ENCODE measurements at places on chromosomes 6 and 20.

- no peaks in the 10 kb centered on the region for H3K27me3 ChIP-seq
- DNase-seq, result no peak
Observed at GRCh38 chr6:145544041-145544440, 191.3 kb downstream of the EPM2A start.

DNA sequence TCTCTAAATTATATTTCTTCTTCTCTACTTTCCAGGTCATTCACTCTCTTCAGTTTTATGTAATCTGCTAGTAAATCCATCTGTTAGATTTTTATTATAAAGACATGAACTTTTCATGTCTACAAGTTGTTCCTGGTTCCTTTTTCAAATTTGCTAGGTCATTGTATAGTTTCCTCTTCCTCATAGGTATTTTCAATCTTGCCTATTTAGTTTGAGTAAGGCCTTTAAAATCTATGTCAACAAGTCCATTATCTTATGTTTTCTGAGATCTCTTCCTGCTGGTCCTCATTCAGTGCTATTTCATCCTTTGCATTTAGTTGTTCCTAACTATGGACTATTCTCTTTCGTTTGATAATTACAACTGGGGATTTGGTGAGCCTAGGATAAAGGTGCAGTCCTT is 11.0 kb downstream of the RRBP1 start:
- peaks cover 3% of the 10 kb centered on the region for H3K36me3 ChIP-seq
- H3K27me3 ChIP-seq, result no peaks in the 10 kb centered on the region
- no peak overlapping the region for H3K4me3 ChIP-seq
- peaks cover 25% of the 10 kb centered on the region for H3K4me1 ChIP-seq
- no peak for DNase-seq

- no peak overlapping the region for H3K4me3 ChIP-seq
- H3K27ac ChIP-seq, result no peak overlapping the region
- H3K27me3 ChIP-seq, result no peaks in the 10 kb centered on the region
- H3K4me1 ChIP-seq, result no peaks in the 10 kb centered on the region
Observed at GRCh38 chr6:81648502-81648901, 104.0 kb downstream of the TENT5A start.

- no peaks in the 10 kb centered on the region for H3K36me3 ChIP-seq
- no peak overlapping the region for H3K4me3 ChIP-seq
- no peak for DNase-seq
- H3K27ac ChIP-seq, result no peak overlapping the region
- H3K27me3 ChIP-seq, result no peaks in the 10 kb centered on the region
Observed at GRCh38 chr6:101226677-101227135, 166.8 kb upstream of the GRIK2 start.

- H3K27me3 ChIP-seq, result no peaks in the 10 kb centered on the region
- H3K4me3 ChIP-seq, result no peak overlapping the region
- no peak overlapping the region for H3K27ac ChIP-seq
Observed at GRCh38 chr20:9578594-9578993, 64.2 kb downstream of the LAMP5 start.

GRCh38 chr6:31336896-31337496 is 20.0 kb downstream of the HLA-B start:
- H3K36me3 ChIP-seq, result no peaks in the 10 kb centered on the region
- H3K4me3 ChIP-seq, result no peak overlapping the region
- H3K27me3 ChIP-seq, result no peaks in the 10 kb centered on the region
- H3K4me1 ChIP-seq, result no peaks in the 10 kb centered on the region
- DNase-seq, result no peak

DNA sequence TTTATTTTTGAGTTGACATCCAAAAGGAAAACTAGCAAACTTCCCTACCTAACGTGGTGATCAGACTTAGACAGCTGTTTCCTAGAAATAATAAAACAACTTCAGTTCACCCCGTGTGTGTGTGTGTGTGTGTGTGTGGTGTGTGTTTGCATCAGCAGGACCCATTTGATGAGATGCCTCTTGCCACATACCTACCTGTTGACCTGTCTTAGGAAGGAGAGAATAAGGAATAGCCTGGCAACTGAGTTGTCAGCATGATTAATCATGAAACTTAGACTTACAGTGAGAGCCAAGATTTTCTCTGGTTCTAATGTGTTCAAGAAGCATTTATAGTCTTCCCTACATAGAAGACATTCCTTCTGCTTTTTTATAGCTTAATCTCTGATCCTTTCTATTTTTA is 16.1 kb upstream of the PBOV1 start:
- H3K4me3 ChIP-seq, result no peak overlapping the region
- no peaks in the 10 kb centered on the region for H3K4me1 ChIP-seq
- no peak for DNase-seq
- H3K27ac ChIP-seq, result no peak overlapping the region
- H3K27me3 ChIP-seq, result no peaks in the 10 kb centered on the region
- no peaks in the 10 kb centered on the region for H3K36me3 ChIP-seq

- no peaks in the 10 kb centered on the region for H3K27me3 ChIP-seq
- no peaks in the 10 kb centered on the region for H3K4me1 ChIP-seq
- H3K36me3 ChIP-seq, result peaks cover 26% of the 10 kb centered on the region
Observed at GRCh38 chr20:3648951-3649350, 14.2 kb downstream of the GFRA4 start.

DNA sequence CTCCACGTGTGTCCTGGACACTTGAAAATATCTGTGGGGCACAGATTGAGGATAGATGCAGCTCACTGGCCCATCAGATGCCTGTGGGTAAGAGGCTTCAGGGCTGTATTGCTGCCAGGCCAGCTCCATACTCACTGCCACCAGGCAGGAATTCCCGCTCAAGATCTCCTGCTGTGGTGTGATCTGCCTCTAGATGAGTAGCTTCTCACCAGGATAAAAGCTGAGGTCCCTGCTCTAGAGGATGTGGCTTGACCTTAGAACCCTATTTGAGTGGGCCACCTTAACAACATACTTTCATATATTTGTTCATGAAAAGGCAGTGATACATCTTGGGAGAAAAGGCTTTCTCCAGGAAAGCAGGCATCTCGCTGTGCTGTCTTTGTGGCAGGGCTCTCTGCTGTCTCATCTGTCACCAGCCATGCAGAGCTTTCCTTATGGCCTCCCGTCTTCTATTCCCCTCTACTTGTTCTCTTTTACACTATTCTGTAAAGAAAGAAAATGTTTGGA is 165.7 kb upstream of the RNF217 start:
- H3K27me3 ChIP-seq, result no peaks in the 10 kb centered on the region
- no peaks in the 10 kb centered on the region for H3K4me1 ChIP-seq
- DNase-seq, result no peak
- no peaks in the 10 kb centered on the region for H3K36me3 ChIP-seq
- no peak overlapping the region for H3K27ac ChIP-seq

DNA sequence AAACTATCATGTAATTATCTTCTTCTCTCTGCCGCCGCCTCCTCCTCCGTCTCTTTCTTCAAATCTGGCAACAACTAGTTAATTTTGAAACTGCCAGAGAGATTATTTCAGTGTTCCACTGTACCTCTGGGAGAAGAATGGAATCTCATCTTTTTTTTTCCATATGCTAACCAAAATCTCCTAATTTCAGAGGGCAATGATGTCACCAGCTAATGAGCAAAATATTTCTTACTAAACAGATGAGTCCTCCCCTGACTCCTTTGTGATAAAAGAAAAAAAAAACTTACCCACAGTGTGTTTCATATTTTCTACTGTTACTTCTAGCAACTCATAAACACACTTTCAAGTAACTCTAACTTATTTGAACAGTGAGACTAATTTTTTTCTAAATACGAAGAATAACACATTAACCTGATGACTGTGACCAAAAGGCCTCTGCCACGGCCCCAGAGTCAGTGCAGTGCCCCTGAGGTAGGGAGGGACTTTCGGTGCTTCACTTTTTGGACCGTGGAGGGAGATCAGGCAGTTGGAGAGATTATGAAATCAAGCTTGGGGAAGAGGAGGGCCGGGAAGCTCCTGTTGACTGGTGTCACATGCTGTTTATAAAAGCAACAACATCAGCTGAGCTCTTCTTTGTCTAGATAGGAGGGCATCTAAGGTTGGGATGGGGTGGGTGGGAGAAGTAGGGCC is 159.6 kb downstream of the SASH1 start:
- peaks cover 13% of the 10 kb centered on the region for H3K4me1 ChIP-seq
- peak overlapping the region; percentile 57 for H3K4me3 ChIP-seq
- DNase-seq, result no peak

DNA sequence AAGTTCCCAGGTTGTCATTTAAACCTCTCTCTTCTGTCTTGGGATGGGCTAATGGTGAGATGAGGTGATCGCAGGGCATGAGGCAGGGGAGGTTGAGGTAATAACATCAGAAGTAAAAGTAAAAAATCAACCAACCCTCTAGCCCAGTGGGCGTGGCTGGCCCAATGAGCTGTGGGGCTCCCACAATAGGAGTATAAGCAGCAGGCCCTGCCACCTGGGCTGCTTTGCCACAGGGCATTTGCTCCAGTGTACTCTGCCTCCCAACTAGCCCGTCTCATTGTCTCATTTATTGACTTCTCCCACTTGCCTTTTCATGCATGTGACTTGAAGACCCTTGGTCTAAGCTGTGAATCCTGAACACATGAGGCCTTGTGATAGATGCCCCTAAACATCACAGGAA is 62.8 kb downstream of the PHACTR3 start:
- H3K4me3 ChIP-seq, result no peak overlapping the region
- no peaks in the 10 kb centered on the region for H3K27me3 ChIP-seq
- H3K4me1 ChIP-seq, result no peaks in the 10 kb centered on the region
- no peak for DNase-seq

DNA sequence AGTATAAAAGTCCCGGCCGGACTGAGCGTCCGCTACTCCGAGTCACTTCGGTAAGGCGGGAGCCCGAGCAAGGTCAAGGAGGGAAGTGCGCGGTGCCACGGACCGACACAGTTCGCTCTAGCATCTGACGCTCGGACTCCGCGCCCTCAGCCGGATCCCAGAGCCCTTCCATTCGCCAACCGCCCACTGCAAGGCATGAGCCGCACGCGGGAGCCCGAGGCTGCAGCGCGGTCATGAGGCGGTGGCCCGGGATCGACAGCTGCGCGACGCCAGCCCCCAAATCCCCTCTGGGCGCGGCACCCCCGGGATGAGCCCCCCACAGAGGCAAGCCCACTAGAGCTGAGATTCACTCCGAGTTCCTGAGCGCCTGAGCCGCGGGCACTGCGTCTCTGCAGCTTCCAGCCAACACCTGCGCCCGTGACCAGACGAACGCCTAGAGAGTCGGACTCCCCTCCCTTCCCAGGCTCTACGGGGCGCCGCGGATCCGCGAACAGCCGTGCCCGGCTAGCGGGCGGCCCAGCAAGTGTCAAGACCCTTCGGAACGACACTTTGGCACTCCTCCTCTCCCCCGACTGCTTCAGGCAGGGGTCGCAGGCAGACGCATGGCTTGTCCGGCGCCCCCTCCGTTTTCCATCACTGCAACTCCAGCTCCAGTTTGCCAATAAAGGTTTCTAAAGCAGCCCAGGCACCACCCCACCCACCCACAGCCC is 725 bp upstream of the ISM1 start:
- DNase-seq, result no peak
- peaks cover 8% of the 10 kb centered on the region for H3K27me3 ChIP-seq
- H3K4me1 ChIP-seq, result peaks cover 15% of the 10 kb centered on the region
- peak overlapping the region; percentile 79 for H3K4me3 ChIP-seq

DNA sequence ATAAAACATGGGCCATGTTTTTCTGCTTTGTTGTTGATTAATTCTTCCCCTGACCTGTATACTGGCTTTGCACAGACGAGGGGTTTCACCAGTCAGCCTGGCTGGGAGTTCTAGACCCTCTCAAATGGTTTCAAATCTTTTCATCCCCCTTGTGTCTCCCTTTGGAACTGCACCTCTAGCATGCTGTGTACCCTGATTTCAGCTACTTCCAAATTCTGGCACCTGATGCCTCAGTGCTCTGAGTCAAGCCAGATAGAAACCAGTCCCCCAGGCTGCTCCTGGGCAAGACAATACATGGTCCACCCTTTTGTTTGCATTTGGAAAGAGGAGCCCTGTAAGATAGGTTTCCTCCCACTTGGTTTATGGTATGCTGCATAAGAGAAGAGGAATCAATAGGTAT is 290.2 kb downstream of the BTBD3 start:
- no peaks in the 10 kb centered on the region for H3K27me3 ChIP-seq
- H3K36me3 ChIP-seq, result no peaks in the 10 kb centered on the region
- DNase-seq, result no peak
- H3K4me1 ChIP-seq, result no peaks in the 10 kb centered on the region
- no peak overlapping the region for H3K27ac ChIP-seq
- H3K4me3 ChIP-seq, result no peak overlapping the region

- DNase-seq, result no peak
- H3K4me3 ChIP-seq, result no peak overlapping the region
- H3K27ac ChIP-seq, result no peak overlapping the region
- no peaks in the 10 kb centered on the region for H3K36me3 ChIP-seq
- H3K4me1 ChIP-seq, result no peaks in the 10 kb centered on the region
Observed at GRCh38 chr6:153024709-153025017, 22.2 kb upstream of the MTRF1L start.

DNA sequence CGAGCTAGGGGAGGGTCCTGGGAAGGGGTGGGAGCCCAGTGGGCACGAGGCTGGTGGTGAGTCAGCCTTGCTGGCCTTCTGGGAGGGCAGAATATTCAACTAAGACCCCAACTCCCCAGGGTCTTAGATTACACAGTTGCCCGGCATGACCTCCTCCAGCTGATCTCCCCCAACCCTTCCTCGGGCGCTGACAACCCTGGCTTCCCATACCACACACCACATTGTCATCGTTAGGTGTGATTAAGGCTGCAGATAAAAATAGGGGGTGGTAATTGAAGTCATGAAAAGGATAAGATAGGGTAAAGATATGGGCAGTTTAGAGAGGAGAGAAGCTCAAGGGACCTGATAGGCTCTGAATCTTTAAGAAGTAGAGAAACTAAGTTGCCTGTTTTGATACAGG is 10.5 kb downstream of the CDC40 start:
- no peak overlapping the region for H3K27ac ChIP-seq
- peaks cover 6% of the 10 kb centered on the region for H3K36me3 ChIP-seq
- no peak for DNase-seq
- H3K4me1 ChIP-seq, result peaks cover 15% of the 10 kb centered on the region
- no peak overlapping the region for H3K4me3 ChIP-seq

GRCh38 chr20:19284400-19285178 is 72.1 kb downstream of the SLC24A3 start:
- DNase-seq, result no peak
- peaks cover 4% of the 10 kb centered on the region for H3K4me1 ChIP-seq
- no peak overlapping the region for H3K4me3 ChIP-seq
- no peaks in the 10 kb centered on the region for H3K27me3 ChIP-seq
- H3K36me3 ChIP-seq, result no peaks in the 10 kb centered on the region
- H3K27ac ChIP-seq, result no peak overlapping the region

- H3K4me1 ChIP-seq, result peaks cover 5% of the 10 kb centered on the region
- H3K36me3 ChIP-seq, result no peaks in the 10 kb centered on the region
- DNase-seq, result no peak
- H3K4me3 ChIP-seq, result no peak overlapping the region
- no peaks in the 10 kb centered on the region for H3K27me3 ChIP-seq
- H3K27ac ChIP-seq, result no peak overlapping the region
Observed at GRCh38 chr20:40470445-40471260, 218.4 kb downstream of the MAFB start.

GRCh38 chr6:161244725-161245124 is 29.1 kb downstream of the AGPAT4 start:
- H3K27ac ChIP-seq, result no peak overlapping the region
- no peaks in the 10 kb centered on the region for H3K4me1 ChIP-seq
- no peaks in the 10 kb centered on the region for H3K27me3 ChIP-seq
- H3K4me3 ChIP-seq, result no peak overlapping the region
